ENCODE measurements at places on chromosomes 3 and 15. TPM values are rescaled to one million over a fixed set of nuclear protein-coding genes. Genes with fewer than 3 reads are reported as not detected.

DNA sequence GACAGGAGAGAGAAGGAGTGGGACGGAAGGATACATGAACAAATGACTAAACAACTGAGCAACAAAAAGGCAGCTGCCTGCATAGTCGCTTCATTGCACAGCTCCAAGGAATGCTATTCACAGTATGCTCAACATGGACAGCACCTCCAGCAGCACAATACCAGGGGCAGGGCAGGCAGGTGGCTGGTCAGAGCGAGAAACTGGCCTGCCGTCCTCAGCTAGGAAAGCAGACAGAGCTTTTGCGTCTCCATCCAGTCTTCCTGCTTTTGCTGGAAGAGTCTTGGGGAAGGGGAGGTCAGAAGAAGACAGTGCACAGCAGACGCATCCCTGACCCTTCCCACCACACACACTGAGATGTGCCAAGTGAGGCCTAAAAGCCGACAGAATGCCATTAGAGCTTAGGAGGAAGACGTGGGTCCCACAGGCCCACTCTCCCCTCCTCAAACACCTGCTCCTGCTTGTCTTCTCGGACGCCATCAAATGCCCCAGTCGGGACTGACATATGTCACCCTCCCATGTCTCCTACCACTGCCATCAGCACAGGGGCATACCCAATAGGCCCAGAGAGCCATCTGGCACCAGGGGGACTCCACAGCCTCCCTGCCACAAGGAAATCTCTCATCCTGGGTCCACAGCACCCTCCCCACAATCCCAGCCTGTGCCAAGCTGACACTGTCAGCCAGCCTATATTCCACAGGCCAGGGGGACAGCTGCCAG lies 3.9 kb downstream of the RAB6B start:
- no peak for DNase-seq

DOCK3 gene
- 0.14 TPM for total RNA-seq

CHST13 gene
- not detected for total RNA-seq

DNA sequence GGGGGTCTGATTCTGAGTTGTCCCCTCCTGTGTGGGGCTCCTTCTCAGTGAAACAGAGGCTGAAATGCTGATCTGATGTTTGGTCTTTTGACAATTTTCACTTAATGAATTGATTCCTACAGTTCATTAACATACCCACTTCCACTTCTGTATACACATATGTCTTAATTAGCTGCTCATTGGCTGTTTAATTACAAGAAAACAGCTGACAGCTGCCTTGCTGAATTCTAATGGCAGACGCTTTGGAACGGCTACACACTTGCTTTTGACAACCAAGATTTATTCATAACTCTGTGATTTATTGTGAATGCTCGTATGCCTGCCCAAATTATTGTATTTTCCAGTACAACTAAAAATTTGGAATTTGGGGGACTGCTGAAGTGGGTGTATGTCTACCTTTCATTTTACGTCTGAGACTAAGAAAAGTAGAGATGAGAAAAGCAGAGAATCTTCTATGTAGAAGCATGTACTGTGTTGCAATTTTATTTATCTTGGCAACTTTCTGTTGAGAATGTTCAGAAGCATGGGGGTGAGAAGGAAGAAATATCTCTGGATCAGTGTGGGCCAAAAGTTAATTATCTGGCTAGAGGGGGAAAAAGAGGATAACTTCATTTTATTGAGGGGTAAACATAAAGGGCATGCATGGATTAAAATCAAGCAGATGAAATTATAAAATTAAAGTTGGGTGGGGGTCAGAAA lies 46.5 kb upstream of the ICE2 start:
- no peak for DNase-seq

DNA sequence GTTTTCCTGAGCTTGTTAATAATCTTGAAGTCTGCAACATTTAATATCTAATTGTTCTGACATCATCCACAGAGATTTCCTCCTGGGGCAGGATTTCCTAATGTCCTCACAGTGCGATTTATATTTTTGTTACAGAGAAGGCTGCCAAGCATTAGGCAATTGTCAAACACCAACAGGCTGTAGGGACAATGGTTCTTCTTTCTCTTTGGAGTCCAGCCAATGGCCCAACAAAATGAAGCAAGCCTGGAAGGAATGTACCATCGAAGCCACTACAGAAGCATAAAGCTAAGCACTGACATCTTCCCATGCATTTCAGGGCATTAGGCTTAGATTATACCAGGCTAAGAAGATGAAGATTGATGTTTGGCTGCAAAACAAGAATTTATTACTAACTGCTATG lies 173.0 kb upstream of the FRMD4B start:
- DNase-seq: no peak
